Calu3 (cell line): ENCODE measurements at places on chromosomes 13 and 19. TPM values are rescaled to one million over a fixed set of nuclear protein-coding genes. Genes with fewer than 3 reads are reported as not detected.

Gene ZNF738
- total RNA-seq = 7.4 and 8.2 TPM in 2 replicates

Gene COX7A1
- total RNA-seq = not detected in 2 replicates

Gene SMIM17
- not detected in 2 replicates for total RNA-seq

Gene PBX4
- total RNA-seq = 5.1 and 6.0 TPM in 2 replicates

Gene ZNF808
- total RNA-seq = not detected in 2 replicates

Gene CASP14
- total RNA-seq = not detected in 2 replicates

DNA sequence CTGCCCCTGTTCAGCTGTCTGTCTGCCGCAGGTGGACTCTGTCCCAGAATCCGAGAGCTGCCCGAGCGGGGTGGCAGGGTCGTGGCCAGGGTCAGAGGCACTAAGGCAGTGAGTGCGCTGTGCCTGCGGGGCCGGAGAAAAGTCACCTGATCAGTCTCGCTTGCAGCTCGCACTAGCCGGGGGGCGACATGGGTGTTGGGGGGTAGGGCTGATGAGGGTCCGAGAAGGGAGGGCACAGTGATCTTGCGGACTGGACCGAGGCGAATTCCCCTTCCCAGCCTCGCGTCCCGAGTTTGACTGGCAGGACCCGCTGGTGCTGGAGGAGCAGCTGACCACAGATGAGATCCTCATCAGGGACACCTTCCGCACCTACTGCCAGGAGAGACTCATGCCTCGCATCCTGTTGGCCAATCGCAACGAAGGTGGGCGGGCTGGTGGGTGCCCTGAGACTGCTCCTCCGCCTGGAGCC lies 627 bp downstream of the GCDH start:
- peak overlapping the region; percentile 90 for H3K4me3 ChIP-seq
- H3K4me1 ChIP-seq = peaks cover 15% of the 10 kb centered on the region
- H3K36me3 ChIP-seq = peaks cover 29% of the 10 kb centered on the region
- no peak overlapping the region for H3K27ac ChIP-seq
- DNase-seq = no peak

DNA sequence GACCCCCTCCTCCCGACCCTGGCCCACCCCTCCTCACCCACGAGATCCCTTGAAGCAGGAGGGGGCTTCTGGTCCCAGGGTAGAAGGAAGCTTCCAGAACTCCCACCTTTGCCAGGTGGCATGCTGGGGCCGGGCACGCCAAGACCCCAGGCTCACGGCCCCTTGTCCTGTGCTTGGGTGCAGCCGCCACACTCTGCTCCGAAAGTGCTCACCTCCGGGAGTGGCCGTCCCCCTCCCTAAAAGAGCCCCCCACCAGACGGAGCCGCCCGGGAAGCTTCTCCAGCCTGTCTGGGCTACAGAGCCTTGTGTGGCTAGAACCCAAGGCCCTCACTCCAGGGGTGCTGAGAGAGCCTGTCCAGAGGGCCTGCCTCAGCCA lies 1.8 kb upstream of the EFNA2 start:
- H3K4me1 ChIP-seq = peaks cover 8% of the 10 kb centered on the region
- no peak overlapping the region for H3K27ac ChIP-seq
- DNase-seq = no peak
- peaks cover 32% of the 10 kb centered on the region for H3K27me3 ChIP-seq
- H3K4me3 ChIP-seq = no peak overlapping the region
- peaks cover 18% of the 10 kb centered on the region for H3K36me3 ChIP-seq

GRCh38 chr13:99432609-99433542 lies 68.4 kb upstream of the TM9SF2 start:
- H3K27me3 ChIP-seq = no peaks in the 10 kb centered on the region
- peak overlapping the region; percentile 41 for H3K4me3 ChIP-seq
- H3K27ac ChIP-seq = no peak overlapping the region
- no peak for DNase-seq
- peaks cover 10% of the 10 kb centered on the region for H3K4me1 ChIP-seq

DNA sequence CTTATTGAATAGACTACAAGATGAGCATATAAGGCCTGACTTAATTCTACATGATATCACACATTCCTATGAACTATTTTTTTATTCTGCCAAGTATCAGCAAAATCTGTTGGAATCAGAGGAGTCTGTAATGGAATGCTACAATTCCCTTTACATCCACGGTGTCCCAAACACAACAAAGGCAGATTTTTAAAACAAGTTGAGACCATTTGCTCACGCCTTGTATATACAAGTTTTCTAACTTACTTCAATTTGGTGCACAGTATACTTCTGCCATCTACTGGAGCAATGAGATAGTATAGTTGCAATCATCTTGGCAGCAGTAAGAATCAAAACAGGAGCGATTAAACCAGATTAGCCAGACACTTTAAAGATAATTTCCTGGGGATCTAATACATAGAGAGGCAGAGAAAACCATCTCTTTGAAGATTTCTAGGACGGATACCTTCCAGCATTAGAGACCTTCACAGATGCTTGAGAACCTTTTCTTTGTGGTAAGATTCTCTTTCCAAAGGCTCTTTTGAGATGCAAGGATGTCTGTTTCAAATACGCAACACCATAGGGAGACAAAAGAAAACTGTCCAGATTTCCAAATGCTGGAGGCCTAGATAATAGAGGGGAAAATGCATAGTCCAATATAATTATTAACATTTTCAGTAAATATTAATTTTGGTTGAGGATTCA lies 302.0 kb upstream of the MIR17HG start:
- H3K27ac ChIP-seq = no peak overlapping the region
- no peak overlapping the region for H3K4me3 ChIP-seq
- no peaks in the 10 kb centered on the region for H3K27me3 ChIP-seq
- H3K4me1 ChIP-seq = no peaks in the 10 kb centered on the region
- DNase-seq = no peak
- H3K36me3 ChIP-seq = no peaks in the 10 kb centered on the region

DNA sequence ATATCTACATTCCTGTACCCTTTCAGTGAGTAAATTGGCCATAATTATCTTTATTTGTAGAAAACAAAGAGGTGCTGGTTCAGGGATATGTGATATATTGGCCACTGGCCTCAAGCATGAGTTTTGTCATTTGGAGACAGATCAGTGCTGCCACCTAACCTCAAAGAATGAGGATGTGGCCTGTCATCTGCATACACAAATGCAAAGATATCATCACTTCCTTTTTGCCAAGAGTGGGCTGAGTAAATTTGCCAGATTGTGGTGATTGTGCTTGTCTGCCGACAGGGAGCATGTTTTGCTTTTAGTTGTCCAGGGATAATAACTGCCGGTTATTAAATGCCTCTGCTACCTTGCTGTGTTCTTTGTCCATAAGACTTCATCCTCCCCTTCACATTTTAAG lies 44.2 kb downstream of the WASF3 start:
- no peak overlapping the region for H3K4me3 ChIP-seq
- H3K27me3 ChIP-seq = no peaks in the 10 kb centered on the region
- H3K27ac ChIP-seq = no peak overlapping the region
- H3K36me3 ChIP-seq = no peaks in the 10 kb centered on the region
- H3K4me1 ChIP-seq = no peaks in the 10 kb centered on the region

DNA sequence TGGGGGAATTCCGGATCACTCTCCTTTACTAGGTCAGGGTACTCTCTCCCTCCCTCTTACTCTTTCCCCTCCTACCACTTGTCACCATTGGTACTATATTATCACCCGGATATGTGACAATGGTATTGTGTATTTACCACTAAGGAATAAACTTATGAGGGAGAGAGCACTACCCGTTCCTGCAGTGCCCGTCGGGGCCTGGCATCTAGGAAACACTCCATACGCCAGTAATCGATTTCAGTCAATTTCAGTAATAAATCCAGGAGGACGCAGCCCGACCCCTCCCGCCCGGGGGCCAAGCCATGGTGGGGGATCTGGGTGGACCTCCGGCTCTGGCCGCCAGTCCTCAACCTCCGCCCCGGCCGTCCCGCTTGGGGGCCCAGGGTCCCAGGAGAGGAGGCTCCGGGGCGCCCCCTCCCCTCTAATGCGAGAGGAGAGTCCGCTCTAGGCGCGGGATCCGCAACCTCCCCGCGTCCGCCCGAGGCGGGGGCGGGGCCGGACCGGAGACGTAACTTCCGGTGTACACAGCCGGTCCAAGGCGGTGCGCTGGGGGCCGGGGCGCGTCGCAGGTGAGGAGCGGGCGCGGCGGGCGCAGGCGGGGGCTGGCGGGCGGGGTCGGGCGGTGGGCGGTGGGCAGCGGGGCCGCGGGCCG lies at the start of gene GARRE1:
TSS of gene GARRE1 (plus strand) at position 509 of the 652 bp plus-strand sequence. CDS start 45,920 bp downstream, outside the sequence.
- peaks cover 20% of the 10 kb centered on the region for H3K4me1 ChIP-seq
- H3K27me3 ChIP-seq = no peaks in the 10 kb centered on the region
- peak within 1 kb of the TSS; percentile 87 for H3K4me3 ChIP-seq
- peak within 1 kb of the TSS; percentile 97 for H3K27ac ChIP-seq
- peak; percentile 94 for DNase-seq

GRCh38 chr19:55246462-55247451 lies 12.1 kb downstream of the PPP6R1 start:
- no peak overlapping the region for H3K4me3 ChIP-seq
- no peak for DNase-seq
- peaks cover 34% of the 10 kb centered on the region for H3K4me1 ChIP-seq
- no peaks in the 10 kb centered on the region for H3K27me3 ChIP-seq
- peaks cover 51% of the 10 kb centered on the region for H3K36me3 ChIP-seq
- peak overlapping the region; percentile 33 for H3K27ac ChIP-seq

- no peak overlapping the region for H3K27ac ChIP-seq
- DNase-seq = no peak
- peak overlapping the region; percentile 91 for H3K4me3 ChIP-seq
- H3K4me1 ChIP-seq = no peaks in the 10 kb centered on the region
- H3K27me3 ChIP-seq = no peaks in the 10 kb centered on the region
Measured at GRCh38 chr19:17225053-17225452, 973 bp upstream of the OCEL1 start.

DNA sequence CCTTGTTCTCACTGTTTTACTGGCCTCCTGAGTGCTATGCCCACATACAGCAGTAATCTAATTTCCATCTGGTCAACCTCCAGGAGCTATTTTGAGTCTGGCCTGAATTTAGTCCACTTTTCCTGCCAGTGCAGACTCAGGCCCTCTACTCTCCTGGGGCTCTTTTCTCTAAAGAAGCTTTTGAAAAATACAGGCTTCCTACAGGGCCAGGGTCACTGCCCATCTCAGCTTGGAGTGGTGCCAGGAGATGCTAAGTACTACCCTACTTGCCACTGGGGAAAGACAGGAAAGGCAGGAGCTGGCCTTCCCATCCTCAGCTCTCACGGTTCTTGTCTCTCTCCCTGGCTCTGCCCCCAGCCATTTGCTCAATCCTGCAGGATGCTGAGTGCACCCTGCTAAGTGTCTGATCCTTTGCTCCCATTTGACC lies 101.7 kb upstream of the SERP2 start:
- no peak overlapping the region for H3K4me3 ChIP-seq
- H3K27me3 ChIP-seq = no peaks in the 10 kb centered on the region
- peaks cover 20% of the 10 kb centered on the region for H3K4me1 ChIP-seq
- no peak overlapping the region for H3K27ac ChIP-seq

DNA sequence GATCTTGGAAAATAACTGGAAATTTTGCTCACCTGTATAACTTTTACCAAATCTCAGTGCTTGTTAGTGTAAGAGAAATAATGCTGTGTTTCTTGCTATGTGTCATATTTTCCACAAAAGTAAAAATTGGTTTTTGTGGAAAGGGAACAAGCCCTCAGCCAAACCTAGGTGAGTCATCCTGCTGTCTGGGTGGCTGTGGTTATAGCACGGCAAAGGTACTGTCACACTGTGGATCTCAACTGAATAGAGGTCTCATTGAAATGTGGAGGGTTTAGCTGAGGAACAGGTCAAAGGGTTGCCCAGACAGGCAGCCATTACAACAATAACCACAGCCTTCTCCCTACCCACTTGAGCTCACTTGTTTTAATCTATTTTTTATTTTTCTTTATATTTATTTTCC lies 338.8 kb upstream of the DACH1 start:
- H3K27me3 ChIP-seq = no peaks in the 10 kb centered on the region
- H3K36me3 ChIP-seq = no peaks in the 10 kb centered on the region
- H3K4me1 ChIP-seq = no peaks in the 10 kb centered on the region

DNA sequence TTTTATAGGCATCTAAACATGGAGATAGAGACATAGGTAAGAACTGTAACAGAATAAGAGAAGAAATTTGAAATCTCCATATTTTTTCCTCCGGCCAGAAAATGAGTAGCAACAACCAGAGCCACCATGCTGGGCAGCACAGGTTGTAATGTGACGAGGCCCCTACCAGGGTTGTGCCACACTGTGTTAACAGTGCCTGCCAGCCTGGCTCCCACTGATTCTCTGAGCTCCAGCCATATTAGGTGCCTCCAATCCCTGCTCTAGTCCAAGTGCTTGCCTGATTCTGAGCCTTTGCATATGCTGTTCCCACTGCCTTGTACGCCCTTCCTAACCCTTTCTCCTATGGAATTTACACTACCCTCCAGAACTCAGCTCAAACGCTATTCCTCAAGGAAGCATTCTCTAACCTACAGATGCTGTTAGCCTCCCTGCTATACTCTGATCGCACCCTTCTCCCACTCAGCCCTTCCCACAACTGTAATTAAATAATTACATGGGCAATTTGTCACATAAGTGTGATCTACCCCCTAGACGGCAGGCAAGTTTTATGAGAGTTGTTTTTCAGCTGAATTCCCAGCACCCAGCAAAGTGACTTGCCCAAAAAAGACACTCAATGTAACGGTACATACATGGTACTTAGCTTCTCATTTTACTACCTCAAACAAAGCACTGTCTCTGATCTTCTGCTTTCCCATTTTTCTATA lies 37.6 kb upstream of the STARD13 start:
- H3K27ac ChIP-seq = no peak overlapping the region
- H3K4me1 ChIP-seq = no peaks in the 10 kb centered on the region
- no peak overlapping the region for H3K4me3 ChIP-seq

DNA sequence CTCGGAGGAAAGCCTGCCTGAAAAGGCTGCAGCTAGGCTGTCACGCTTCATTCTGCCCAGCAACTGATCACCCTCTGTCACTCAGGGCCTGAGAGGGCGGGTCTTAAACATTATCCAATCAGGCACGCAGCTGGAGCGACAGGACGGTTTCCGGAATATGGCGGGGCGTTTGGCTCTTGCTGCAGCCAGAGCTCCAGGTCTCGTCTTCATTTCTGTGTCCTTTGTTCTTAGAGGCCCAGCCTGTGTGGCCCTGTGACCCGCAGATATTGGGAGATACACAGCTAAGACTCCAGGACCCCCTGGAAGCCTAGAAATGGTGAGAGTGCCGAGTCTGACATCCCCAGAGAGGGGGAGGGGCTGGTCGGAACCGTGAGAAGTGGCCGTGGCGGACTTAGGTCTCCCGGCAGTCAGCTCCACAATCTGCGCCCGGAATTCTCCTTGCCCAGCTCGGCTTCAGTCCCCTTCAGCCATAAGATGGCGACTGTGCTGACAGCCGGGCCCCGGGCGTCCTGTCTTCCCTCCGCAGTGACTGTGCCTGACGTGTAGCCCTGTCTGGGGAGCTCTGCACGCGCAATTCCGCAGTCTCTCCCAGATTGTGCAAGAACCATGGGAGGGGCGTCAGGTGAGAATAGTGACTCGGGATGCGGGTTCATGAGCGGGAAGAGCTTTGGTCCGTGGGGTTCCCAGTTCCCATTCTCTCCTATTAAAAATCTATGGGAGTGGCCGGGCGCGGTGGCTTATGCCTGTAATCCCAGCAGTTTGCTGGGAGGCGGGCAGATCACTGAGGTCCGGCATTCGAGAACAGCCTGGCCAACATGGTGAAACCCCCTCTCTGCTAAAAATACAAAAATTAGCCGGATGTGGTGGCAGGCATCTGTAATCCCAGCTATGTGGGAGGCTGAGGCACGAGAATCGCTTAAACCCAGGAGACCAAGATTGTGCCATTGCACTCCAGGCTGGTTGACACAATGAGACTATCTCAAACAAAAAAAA lies at the start of gene ZNF429:
TSS of gene ZNF429 (plus strand) at position 144 of the 993 bp plus-strand sequence. CDS start at position 314, 170 bp downstream.
- DNase-seq = peak; percentile 70
- H3K4me3 ChIP-seq = peak within 1 kb of the TSS; percentile 75
- H3K27ac ChIP-seq = no peak within 1 kb of the TSS
- H3K36me3 ChIP-seq = peaks cover 18% of the 10 kb centered on the region
- no peaks in the 10 kb centered on the region for H3K27me3 ChIP-seq
- no peaks in the 10 kb centered on the region for H3K4me1 ChIP-seq
